Activated naive CD4-positive, alpha-beta T cell treated with anti-CD3 and anti-CD28 coated beads for 36 hours (primary cell): ENCODE measurements at places on chromosomes 12 and 14.

DNA sequence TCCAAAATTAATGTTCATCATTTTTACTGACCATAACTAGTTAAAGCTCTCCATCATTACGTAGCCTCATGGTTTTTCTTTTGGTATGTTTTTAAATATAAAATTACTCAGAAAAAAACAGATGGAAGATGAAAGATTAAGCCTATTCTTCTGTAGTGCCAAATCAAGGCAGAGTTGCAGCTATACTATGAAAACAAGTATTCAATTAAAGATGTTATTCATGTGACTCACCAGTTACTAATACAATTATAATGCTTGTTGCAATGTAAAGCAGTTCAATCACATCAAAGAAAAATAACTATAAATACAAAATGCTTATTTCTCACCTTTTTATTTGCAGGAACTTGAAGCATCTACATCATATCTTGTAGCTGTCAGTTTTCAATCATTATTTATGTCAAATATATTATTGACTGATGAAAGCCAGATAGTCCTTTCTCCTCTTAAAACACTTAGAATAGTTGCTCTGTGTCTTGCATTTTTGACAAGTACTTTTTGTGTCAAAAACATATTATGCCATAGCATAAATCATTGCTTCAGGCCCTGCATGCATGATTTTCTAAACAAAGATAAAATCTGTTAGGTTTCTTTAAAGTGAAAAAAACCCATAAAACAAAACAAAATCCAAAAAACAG, 36.0 kb upstream of the TRHDE start:
- no peak for DNase-seq

DNA sequence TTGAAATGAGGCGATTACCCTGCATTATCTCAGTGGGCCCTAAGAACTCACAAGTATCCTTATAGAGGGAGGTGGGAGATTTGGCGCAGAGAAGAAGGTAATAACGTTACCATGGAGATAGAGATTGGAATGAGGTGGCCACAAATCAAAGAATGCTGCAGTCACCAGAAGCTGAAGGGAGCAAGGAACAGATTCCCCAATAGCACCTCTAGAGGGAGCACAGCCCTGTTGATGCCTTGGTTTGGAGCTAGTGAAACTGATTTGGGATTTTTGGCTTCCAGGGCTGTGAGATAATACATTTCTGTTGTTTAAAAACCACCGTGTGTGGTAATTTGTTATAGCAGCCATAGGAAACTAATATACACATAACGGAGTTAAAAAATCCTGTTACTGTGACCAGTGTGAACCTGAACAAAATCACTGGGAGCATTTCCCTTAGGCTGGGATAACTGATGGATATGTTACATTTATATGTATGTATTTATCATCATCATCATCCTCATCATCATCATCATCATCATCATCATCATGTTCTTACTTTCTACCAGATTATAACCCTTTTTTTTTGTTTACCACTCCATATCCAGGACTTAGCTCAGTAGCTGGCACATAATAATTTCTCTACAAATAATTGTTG, 100.3 kb downstream of the LIN7A start:
- DNase-seq: no peak

DNA sequence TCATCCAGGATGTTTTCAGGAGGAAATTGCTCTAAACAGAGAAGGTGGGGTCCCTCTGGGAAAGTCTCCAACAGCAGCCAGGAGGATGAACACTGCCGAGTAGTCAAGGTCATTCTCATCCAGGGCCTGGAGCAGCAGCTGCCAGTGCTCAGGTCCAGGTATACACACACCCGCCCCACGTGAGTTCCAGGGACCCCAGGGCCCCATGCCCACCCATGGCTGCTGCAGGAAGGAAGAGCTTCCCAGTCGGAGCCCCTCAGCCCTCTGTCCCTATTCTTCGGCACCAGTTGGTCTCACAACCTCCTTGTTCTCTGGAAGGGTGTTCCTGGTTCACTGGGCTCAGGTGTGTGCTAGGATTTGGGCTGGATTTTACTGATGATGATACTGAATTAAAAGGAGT, 72.7 kb downstream of the ACTN1 start:
- no peak for DNase-seq

GRCh38 chr12:22500100-22500499, 44.2 kb downstream of the C2CD5 start:
- no peak for DNase-seq

DNA sequence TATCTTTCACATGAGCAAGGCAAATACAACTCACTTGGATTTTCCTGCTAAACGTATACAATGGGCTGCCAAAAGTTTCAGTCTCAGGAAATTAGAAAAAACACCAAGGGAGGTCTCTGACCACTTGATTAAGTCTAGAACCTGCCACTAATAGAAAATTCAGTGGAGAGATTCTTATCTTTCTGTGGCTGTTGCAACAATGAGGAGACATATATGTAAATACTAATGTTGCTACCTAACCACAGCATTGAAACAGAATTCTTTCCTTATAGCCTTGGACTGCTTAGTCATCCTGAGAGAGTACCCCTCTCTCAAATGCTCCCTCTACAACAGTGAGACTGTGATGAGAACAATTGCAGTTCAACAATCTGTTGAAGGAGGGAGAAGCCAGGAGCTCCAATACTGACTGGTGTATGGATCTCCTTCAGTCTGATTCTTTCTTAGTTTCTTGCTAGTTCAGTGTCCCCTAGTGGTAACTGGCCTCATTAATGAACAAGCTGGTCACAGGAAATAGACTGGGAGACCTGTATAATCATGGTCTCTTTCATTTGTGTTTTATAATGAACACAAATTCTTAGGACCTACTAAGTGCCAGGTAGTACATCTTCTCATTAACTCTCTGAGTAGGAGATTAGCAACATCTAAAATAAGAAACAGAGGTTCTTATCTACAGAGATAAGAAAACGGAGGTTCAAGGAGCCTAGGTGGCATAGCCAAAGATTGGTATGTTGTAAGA, 164.5 kb downstream of the SLC38A4 start:
- DNase-seq: peak; percentile 25

DNA sequence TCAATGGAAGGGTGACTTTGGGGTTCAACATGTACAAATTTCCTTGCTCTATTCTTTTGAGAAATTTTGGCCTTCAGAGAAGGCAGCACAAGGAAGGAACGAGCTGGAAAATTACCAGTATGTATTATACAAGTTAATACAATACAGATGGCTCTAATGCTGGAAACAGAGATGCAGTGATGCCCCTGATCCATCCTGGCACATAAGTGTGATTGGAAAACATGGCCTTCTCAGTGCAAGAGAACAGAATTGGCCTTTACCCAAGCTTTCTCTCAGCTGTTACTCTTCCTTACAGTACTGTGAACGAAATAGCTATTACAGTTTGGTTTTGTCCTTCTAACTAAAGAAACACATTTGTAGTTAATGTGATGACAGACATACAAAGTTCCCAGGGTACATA, 102.5 kb upstream of the GPHB5 start:
- DNase-seq: no peak

GRCh38 chr14:65749287-65749686, 336.8 kb downstream of the FUT8 start:
- DNase-seq: no peak

GRCh38 chr14:22448035-22448904, 140.8 kb downstream of the DAD1 start:
- no peak for DNase-seq

DNA sequence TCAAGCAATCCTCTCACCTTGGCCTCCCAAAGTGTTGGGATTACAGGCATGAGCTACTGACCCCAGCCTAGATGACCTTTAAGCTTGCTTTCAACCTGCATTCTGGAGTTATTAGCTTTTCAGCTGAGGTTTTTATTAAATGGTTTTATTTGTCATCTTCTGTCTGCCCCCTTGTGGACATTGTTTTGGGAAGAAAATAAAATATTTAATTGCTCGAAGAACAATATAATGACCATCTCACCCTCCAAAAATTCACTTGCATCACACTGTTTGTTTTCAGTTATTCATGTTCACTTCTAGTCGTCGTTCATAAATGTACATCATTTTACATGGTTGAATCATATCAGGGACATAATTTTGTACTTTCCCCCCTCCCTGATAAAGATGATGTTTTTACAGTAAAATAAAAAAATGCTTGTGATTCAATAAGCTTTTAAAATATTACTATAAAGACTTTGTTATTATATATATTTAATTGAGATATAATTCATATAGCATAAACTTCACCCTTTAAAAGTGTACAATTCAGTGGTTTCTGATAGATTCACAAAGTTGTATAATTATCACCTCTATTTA, 10.1 kb upstream of the SPATS2 start:
- no peak for DNase-seq

DNA sequence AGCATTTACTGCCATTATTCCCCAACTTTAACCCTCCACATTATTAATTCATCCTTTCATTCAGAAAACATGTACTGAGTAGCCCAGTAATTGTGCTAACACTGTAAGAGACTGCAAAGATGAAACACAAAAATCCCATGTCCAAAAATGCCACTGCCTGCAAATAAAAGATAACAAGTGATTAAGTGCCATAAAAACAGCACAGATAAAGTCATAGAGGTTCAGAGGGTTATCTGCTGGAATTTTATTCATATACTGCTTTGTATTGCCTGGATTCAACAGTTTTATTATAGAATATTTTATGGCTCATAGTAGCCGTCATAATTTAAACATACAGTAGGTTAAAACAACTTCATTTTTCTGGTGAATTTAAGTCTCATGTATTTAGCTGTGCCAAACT, 177.9 kb downstream of the KICS2 start:
- no peak for DNase-seq

DNA sequence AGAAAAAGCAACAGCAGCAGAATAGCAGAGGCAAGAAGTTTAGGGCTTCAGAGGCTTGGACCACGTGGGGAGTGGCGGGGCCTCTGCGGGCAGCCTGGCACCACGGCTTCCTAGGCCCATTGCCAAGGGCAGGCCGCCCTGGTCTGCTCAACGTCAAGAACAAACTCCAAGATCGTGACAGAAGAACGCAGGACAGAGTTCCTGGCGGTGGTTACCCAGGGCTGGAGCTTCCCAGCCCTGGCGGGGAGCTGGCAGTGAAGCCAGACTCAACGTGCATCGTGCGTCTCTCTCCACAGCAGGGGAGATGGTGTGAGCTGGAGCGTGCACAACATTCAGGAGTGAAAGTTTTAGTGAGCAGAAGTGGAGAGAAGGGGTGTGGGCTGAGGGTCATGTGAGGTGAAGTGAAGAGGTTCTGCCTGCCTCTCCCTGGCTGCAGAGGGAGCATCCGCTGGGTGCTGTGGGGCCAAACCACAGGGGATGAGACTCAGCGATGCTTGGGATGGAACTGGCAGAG, 13.9 kb upstream of the CACNA2D4 start:
- no peak for DNase-seq

- no peak for DNase-seq
These were observed 26.8 kb upstream of the CDKL1 start for GRCh38 chr14:50423529-50423928.

GRCh38 chr14:35332517-35333263, 40.5 kb downstream of the PSMA6 start:
- DNase-seq: peak; percentile 89

DNA sequence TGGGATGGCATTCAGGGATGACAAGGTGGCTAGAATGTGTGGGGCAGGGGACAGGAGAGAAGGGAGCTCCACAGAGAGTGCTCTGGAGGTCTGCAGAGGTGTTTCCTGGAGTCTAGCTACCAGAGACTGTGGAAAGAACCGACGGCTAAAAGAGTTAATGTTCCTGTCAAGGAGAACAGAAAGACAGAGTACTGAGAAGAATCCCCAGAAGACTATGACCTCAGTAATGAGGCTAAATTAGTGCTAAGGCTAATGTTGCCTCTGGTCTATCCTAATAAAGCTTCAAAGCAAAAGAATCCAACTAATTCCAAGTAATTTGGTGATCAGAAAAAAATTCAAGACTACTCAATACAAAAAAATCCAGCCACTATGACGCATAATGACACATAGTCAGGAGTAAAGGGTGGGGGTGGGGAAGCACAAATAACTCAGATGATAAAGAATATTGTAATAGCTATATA, 44.7 kb downstream of the FERMT2 start:
- DNase-seq: no peak

- peak; percentile 87 for DNase-seq
These were observed 16.1 kb upstream of the IFNG start for GRCh38 chr12:68175557-68176061.

GRCh38 chr12:96454396-96454795, 35.0 kb upstream of the CFAP54 start:
- DNase-seq: no peak

- DNase-seq: no peak
These were observed 69.2 kb upstream of the MED13L start for GRCh38 chr12:116346741-116347140.

GRCh38 chr12:20438299-20438779, 70.0 kb downstream of the PDE3A start:
- DNase-seq: no peak

GRCh38 chr14:24443053-24443665, 583 bp upstream of the SDR39U1 start:
- DNase-seq: no peak

GRCh38 chr12:93153321-93153720, 224.2 kb upstream of the EEA1 start:
- no peak for DNase-seq

GRCh38 chr12:10293570-10294227, 14.0 kb upstream of the KLRD1 start:
- no peak for DNase-seq

DNA sequence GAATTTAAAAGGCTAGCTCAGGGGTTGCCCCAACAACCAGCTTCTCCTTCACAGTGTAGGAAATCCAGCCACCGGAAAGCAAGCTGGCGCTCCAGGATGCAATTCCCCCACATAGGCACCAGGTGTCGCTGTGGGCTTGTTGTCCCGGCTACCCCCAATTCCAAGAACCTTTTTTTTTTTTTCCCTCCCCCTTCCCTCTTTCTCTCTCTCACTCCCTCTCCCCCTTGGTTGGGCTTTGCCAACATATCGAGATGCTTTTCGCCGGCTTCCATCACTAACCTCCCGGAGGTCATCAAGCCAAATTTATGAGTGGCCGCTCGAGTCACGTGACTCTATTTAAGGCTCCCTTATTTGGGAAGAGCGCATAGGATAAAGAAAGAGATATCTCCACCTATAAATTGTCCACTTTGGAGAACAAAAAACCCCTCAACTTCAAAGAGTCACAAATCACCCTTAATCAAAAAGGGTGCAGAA, at the start of gene HOXC5:
Gene HOXC5 (plus strand): TSS at position 424 of the 474 bp plus-strand sequence. CDS start 73 bp downstream, outside the sequence.
- peak; percentile 82 for DNase-seq

- no peak for DNase-seq
These were observed 50.0 kb upstream of the CERS5 start for GRCh38 chr12:50217202-50217601.

GRCh38 chr14:61925043-61925442, 162.8 kb downstream of the SNAPC1 start:
- peak; percentile 45 for DNase-seq

DNA sequence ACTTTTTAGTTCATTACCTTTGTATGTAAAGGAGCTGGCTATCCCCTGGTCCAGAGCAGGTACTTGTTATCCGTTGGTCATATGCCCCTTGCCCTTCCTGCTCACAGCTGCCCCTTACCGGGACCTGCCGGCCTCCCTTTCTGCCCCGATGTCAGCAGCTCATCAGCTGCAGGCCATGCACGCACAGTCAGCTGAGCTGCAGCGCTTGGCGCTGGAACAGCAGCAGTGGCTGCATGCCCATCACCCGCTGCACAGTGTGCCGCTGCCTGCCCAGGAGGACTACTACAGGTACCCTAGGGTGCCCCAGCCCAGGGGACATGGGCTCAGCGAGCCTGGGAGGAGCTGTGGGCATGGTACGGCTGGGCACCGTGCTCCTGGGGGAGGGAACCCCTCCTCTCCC, 2.3 kb upstream of the RNU7-1 start:
- no peak for DNase-seq
